ENCODE measurements at places on chromosomes 2 and 18.

DNA sequence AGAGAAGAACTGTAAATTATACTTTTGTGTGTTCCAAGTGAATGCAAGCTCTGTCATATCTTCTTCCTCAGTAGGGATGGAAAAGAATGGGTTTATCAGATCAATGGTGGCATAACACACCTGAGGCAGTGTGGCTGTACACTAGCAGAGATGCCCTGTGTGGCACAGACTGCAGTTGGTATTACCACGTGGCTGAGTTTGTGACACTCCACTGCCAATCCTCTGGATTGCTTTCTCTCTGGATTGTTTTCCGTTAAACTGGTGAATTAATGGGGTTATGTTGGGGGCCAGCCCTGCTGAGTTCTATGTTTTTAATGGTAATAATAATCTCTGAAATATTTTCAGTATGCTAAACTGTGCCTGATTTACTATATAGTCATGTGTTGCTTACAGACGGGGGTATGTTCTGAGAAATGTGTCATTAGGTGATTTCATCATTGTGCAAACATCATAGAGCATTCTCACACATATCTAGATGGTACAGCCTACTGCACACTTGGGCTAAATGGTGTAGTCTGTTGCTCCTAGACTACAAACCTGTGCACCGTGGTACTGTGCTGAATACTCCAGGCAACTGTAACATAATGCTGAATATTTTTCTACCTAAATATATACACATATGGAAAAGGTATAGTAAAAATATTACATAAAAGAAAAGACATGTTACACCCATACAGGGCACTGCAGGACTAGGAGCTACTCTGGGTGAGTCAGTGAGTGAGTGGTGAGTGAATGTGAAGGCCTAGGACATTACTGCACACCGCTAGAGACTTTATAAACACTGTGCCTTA lies 84.7 kb upstream of the ST6GAL2 start:
- peak; percentile 86 for DNase-seq

DNA sequence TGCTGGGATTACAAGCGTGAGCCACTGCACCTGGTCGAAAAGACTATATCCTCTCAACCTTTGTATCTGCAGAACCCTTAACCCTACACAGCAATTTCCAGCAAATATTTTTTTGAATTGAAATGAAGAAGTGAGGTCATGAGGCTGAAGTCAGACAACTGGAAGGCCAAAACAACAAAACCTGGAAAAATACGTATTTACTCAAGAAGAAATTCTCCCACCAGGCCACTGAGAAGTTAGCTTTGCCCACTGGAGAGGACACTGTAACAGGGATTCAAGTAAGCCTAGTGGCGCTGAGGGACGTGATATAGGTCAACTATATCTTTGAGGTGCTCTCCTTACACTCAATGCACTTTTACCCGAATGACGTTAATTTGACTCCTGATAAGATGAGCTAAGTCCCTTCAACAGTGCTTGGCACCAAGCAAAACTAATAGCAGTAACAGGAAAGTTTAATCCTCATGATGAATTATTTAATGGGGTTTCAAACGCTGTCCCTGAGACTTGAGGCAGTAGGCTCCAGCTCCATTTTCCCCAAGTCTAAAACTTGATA lies 1.9 kb downstream of the HDLBP start:
- no peak for DNase-seq

DNA sequence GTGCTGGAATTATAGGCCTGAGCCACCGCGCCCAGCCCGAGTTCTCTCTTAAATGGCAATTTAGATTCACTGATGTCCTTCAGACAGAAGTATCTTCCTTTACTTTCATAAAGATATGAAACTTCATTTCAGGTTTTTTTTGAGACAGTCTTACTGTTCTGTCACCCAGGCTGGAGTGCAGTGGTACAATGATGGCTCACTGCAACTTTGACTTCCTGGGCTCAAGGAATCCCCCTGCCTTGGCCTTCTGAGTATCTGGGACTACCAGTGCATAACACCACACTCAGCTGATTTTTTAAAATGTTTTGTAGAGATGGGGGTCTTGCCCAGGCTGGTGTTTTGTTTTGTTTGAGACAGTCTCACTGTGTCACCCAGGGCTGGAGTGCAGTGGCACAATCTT lies 13.2 kb downstream of the ITGB1BP1 start:
- no peak for DNase-seq

GRCh38 chr18:34083910-34084535 lies 140.7 kb downstream of the NOL4 start:
- no peak for DNase-seq

DNA sequence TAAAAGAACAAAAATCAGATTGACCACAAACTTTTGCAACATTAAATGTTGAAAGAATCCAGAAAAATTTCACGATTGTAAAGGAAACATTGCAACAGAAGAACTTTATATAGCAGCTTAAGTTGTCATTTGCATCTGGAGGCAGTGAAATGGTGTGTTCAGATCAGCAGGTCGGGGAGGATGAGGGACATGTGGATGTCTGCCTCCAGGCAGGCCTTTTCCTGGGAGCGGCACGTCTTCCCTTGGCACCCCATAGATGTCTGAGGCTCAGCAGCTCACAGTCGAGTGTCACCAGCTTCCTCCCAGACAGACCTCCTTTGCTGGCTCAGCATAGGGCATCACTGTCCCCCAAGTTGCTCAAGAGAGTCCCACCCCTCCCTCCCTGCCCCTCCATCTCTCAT lies 44.3 kb upstream of the ASB1 start:
- DNase-seq: no peak

DNA sequence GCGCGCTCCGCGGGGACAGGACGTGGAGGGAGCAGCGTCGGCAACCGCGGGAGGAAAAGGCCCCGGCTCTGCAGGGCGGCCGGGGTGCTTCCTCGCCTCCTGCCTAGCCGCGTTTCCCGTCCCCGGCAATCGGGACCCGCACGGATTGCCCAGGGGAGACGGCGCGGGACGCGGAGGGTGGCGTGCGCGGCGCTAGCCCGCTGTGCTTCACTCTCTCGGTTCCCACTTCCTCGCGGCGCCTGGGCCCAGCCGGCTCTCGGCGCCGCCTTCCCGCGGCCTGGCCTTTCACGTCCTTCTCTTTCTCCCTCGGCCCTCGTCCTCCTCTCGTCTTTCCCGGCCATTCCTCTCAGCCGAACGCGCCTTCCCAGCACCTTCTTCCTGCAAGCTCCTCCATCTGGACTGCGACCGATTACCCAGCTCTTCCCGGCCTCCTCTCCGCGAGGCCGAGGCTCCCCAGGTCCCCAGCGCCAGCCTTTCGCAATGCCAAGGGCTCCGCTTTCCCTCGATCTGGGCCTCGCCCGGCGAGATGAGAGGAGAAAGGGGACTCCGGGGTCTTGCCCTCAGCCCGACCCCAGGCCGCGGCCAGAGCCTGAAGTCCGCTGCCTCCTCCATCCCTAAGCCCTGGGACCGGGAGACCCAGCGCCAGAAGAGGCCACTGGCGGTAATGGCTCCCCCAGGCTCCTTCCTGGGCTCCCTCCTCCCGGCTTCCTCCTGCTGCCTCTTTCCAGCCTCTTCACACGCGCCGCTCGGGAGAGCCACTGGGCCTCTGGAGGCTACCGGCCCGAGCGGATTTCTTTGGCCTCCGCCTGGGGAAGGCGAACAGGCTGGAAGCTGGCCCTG lies 34.3 kb upstream of the ATP6V1B1 start:
- no peak for DNase-seq

GRCh38 chr2:205682239-205682970 lies at the start of gene NRP2:
Gene NRP2, plus strand, starts transcription at chr2:205682501. Its CDS starts 790 bp downstream, at chr2:205683291.
- no peak for DNase-seq

DNA sequence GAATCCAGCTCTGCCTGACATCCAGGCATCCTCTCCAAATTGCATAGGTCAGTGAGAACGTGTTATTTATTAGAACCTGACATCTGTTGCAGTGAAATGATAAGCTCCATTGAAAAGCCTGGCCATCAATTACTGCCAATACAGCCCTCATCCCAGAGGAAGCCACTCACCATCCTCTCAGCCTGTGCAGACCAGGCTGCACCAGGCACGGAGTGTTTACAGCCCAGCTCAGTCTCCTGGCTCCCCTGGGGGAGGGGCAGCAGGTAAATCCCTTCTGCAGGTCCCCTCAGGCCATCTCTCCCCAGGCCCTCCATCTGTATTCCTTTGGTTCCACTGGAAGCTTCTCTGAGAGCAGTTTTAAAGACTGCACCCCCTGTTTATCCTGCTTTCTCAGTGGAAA lies 82.6 kb upstream of the FOSL2 start:
- no peak for DNase-seq

- no peak for DNase-seq
Measured at GRCh38 chr2:172031536-172031935, 31.8 kb downstream of the METAP1D start.

DNA sequence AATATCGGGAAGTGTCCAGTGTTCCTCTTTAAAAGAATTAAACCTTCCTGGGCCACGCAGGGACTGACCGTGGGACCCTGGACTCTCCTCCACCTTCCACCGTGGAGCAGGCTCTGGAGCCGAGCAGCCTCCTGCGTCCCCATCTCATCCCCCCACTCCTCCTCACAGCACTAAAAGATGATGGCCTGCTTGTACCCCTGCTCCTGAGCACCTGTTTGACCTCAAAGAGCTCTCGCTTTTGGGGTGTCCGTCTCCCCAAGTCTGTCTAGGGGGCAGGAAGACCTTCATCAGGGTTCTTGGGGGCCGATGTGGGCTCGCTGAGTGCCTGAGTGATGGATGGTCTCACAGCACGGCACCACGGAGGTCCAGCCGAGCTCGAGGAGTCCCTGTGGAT lies 1.2 kb upstream of the SDC1 start:
- no peak for DNase-seq

- no peak for DNase-seq
Measured at GRCh38 chr2:83394134-83394904, 1064.8 kb downstream of the SUCLG1 start.

DNA sequence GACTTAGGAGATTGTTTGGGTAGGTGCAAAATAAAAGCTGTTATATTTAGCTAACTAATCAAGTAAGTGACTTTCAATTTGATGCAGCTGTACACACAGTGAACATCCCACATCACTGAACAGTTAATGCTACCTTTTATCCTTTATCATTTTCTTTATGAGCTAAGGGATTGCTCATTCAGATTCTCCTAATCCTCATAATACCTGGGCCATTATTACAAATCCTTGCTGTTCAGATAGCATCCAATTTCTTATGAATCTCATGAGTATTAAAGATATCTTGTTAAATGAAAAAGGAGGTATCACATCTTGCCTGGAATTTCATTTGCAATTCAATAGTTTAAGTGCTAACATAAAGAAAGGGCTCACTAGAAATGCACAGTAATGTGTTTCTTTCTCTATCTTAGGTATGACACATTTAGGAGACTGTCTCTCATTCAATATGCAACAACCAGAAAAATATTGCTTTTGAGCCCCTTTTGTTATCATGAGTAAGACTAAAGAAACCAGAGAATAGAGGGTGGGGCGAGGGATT lies 918.5 kb downstream of the CBLN2 start:
- DNase-seq: no peak

GRCh38 chr2:176500901-176501300 lies 231.7 kb downstream of the MTX2 start:
- DNase-seq: no peak
